ENCODE measurements at places on chromosomes 4 and X.

DNA sequence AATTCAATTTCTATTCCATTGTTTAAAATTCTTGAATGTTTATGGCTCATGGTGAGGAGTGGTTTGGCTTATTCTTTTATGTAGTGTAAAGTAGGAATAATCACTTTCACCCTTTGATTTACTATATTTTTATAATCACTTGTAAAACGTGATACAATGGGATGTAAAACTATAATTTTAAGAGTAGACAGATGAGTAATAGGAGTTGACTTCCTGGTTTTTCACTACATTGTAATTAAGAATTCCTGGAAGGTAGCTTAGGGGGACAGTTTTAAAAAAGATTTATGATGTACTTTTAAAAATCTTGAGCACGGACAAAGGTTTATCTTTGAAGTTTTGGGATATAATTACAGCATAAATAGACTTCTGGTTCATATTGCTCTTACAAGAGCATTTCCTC lies 65.3 kb downstream of the PDGFC start:
- no peak for DNase-seq

DNA sequence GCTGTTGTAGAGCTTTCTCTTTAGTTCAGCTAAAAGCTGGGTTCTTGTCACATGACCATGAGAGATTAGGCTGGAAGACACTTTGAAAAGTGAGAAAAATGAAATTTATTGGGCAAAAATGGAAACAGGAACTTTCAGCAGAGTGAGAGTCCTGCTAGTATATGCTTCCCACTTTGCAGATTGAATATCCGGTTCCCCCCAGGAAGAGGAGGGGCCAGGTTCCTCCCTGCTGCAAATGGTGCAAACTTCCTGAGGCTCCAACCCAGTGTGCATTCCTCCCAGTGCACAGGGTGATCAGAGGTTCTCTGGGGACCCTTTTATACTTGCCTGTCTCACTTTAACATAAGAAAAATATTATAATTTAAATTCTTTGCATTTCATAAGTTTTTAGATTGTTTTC lies 119.9 kb upstream of the SPIN4 start:
- no peak for DNase-seq

GRCh38 chr4:8553216-8553615 lies 27.0 kb upstream of the GPR78 start:
- DNase-seq: peak; percentile 12

DNA sequence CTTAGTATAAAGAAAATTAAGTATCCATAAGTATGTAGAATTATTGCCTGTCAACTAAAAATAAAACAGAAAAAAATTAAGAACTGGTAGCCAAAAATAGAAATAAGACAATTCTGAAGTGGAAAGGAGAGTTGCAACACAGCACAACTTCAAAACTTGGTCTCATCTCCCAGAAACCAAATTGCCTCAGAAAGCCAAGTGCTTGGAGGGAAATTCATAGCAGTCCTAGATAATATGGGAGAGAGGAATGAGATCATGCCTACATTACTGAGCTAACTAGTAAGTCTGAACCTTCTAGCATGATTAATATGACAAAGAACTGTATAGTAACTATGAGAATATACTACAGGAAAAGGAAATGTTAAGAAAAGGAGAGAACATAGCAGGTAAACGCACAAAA lies 256.5 kb downstream of the LDB2 start:
- no peak for DNase-seq

GRCh38 chrX:29535212-29536162 lies 679.9 kb upstream of the MAGEB2 start:
- no peak for DNase-seq

DNA sequence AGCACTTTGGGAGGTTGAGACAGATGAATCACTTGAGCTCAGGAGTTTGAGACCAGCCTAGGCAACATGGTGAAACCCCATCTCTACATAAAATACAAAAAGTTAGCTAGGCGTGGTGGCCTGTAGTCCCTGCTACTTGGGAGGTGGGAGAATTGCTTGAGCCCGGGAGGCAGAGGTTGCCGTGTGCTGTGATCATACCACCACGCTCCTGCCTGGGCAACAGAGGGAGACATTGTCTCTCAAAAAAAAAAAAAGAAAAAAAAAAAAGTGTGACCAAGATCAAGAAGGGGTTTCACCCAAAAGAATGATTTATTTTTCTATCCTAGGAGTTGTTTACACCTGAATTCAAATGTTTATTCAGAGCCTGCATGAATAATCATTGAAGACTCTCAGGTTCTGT lies 572.4 kb upstream of the GALNT7 start:
- no peak for DNase-seq

GRCh38 chr4:148786699-148787098 lies 344.5 kb upstream of the NR3C2 start:
- DNase-seq: no peak

DNA sequence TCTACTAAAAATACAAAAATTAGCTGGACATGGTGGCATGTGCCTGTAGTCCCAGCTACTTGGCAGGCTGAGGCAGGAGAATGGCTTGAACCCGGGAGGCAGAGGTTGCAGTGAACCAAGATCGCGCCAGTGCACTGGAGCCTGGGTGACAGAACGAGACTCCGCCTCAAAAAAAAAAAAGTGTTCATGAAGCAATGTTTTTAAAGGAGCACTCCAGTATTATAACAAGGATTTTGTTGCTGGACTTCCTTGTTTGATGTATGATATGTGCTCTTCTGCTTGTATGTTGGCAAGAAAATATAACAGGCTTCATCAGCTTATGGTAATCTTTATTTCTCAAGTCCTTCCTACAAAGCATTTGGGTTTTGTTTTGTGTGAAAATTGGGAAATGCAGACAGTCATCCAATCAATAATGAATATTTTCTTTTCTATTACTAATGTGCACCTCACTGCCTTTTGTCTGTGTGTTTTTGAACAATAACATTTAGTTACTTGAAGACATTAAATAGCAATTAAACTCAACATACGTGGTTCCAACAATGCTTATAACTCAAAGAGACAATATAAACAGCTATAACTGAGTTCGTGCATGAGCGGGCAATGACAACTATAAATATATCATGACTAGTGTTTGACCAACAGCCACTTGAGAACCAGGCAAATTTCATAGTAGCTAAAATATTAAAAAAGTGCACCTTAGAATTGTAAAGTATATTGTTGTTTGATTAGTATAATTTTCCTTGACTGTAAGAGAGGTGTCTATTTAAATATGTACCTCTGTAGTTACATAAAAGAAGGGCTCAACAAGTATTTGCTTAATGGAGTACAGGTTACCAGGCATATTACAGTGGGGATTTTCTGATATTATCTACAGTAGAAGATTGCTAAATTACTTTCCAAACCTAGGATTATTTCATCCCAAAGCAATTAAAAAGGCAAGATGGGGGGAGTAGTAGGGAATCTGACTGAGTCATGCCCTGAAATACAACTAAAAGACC lies 210.7 kb downstream of the PPP3CA start:
- DNase-seq: no peak

DNA sequence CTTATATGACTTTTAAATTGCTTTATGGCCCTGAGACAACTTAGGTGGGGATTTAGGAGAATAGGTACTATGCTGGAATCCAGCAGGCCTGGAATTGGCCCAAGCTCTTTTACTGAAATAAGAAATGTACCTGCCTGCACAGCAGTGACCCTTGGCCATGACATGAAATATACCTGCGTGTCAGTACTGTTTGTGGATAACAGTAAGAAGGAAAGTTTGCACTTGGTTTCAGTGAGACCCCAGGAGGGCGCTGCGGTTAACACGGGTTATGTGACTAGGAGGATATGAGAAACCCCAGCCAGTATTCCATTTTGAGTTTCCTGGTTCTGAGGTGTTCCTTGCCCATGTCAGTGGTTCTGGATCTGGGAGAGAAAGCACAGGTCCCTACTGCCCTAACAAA lies 5.3 kb downstream of the MTM1 start:
- no peak for DNase-seq

- DNase-seq: no peak
Measured at GRCh38 chr4:74615411-74615810, 170.5 kb downstream of the AREG start.

DNA sequence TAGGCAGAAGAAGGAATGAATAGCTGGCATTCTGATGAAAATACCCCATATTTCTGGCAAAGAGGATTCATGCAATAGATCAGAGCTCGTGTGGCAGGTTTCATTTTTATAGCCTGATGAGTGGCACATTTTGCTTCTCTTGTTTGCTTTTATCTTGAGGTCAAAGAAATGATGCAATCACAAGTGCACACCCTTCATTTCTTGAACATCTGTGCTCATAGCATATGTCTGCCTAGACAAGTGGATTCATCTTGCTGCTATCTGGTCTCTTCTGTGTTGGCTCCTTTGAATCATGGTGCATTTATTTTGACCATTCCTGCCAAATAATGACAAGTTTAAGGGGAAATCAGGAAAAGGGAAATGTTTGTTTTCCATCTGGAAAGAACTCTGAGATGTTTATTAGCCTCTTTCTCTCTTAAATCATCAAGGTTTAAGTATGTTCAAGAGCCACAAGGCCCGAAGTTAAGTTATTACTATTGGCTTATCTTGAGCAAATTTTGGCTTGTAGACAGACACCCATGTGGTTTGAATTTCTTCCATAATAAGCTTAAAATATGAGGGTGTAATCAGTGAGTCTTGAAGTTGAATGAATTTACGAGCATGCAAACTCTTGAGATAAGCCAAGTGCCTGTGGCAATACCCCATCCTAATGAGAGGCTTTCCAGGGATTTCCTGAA lies 59.3 kb upstream of the HS3ST1 start:
- DNase-seq: no peak

GRCh38 chr4:13329963-13330362 lies 154.2 kb downstream of the RAB28 start:
- no peak for DNase-seq

GRCh38 chrX:53930515-53931380 lies 113.5 kb downstream of the PHF8 start:
- DNase-seq: no peak

DNA sequence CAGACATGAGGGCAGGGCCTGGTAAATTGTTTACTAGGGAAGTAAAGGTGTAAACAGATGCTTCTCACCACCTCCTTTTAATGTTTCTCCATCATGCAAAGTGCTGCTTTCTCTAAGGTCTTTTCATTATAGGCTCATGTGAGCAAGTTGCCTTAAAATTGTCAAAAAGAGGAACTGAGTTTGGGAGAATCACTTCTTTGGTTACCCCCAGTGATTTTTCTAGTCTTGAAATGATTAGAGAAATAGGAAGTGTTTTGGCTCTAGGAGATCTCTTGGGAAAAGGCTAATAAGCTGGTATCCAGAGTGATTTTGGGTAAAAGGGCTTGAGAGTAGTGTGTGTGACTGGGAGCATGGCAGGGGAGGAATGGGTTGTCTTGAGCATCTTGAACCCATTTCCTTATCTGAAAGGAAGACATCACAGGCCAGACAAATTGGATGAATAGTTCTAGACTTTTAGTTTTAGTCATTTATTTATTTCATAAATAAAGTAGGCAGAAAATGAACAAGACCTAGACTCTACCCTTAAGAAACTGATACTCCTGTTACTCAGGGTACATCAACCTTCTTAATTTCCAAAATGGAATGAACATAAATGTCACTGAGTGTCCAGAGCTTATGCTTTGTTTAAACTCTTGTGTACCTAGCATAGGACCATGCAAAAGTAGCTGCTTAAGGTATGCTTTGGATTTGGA lies 14.2 kb downstream of the GRPR start:
- DNase-seq: no peak

- DNase-seq: no peak
Measured at GRCh38 chr4:111985426-111985825, 159.8 kb upstream of the FAM241A start.

- DNase-seq: no peak
Measured at GRCh38 chr4:85459736-85460135, 15.2 kb upstream of the ARHGAP24 start.

- no peak for DNase-seq
Measured at GRCh38 chr4:155593793-155594192, 72.9 kb upstream of the GUCY1A1 start.

DNA sequence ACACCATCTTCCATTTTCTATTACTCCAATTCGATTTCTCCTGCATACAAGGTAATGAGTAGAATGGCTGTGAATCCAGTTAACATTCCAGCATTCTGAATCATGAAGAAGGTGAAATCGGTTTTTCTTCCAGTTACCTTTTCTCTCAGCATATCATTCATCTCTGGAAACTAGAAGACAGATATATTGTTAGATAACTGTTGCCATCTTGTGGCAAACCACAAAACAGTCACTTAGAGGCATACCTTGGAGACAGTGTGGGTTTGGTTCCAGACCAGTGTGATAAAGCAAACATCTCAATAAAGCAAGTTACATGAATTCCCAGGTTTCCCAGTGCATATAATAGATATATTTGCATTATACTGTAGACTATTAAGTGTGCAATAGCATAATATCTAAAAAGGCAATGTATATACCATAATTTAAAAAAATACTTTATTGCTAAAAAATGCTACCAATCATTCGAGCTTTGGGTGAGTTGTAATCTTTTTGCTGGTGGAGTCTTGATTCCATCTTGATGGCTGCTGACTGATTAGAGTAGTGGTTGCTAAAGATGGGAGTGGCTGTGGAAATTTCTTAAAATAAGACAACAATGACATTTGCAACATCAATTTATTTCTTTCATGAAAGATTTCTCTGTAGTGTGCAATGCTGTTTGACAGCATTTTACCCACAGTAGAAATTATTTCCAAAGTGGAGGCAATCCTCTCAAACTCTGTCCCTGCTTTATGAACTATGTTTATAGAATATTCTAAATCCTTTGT lies 82.1 kb downstream of the SLC39A8 start:
- DNase-seq: peak; percentile 48

GRCh38 chrX:39437670-39438441 lies 636.6 kb downstream of the MID1IP1 start:
- no peak for DNase-seq

GRCh38 chrX:133072566-133072965 lies 24.3 kb downstream of the USP26 start:
- DNase-seq: no peak

DNA sequence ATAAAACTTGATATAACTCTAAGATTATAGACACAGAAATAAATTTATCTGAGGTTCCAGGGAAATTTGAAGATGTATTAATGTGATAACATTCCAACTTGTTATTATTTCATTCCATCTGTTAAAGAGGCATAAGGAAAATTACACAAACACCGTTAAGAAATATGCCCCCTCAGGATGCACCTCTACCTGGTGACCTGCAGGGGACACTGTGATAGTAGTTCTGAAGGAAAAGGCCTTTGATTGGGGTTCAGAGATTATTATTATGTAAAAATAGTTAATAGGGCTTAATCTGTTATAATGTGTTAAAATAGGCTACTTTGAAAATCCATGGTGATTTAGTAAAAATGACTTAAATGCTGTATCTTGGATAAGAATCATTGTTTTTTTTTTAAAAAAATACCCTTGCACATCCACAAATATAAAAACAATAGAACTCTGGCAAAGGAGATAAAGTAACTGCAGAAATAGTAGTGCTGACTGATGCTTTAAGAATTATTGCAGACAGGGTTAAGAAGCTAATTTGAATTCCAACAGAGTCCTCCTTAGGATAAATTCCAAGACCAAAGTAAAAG lies 6.1 kb upstream of the ABRAXAS1 start:
- DNase-seq: peak; percentile 64

GRCh38 chr4:139035650-139036049 lies 20.1 kb downstream of the NOCT start:
- no peak for DNase-seq

GRCh38 chrX:20487227-20487626 lies 220.5 kb upstream of the RPS6KA3 start:
- DNase-seq: no peak

- no peak for DNase-seq
Measured at GRCh38 chr4:103012551-103012950, 7.0 kb downstream of the SLC9B1 start.
